ENCODE measurements at places on chromosomes 6 and 20.

- DNase-seq, result no peak
Measured at GRCh38 chr6:166877906-166878305, 78.4 kb downstream of the RNASET2 start.

GRCh38 chr6:52423448-52423847, 3.3 kb downstream of the EFHC1 start:
- DNase-seq, result no peak

DNA sequence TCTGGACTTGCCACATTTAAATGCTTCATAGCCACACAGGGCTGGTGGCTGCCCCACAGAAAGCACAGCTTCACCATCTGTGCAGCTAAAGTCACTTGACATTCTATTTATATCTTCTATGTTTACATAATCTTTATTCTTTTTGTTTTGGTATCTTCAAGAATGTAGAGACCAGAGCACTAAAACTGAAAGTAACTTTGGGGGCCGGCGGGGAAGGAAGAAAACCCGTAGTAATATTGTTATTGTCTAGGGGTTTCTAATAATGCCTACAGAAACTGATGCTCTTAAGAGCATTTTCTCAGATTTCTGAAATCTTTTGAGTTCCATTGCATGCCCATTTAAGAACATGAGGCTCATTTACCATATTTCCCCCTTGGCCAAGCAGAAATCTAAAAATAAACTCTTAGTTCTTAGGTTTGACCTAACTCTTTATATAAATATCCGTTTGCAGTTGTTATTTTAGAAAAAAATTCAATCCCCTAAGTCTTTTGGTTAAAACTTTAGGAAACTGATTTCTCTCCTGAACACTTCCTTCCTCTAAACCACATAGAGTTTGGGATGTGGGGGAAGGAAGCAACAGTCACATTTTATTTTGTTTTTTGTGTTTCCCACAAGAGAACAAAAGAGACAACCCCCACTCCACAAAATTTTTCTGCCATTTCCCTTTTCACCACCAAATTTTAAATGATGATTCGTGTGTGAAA, 207.6 kb downstream of the OGFRL1 start:
- DNase-seq, result no peak

DNA sequence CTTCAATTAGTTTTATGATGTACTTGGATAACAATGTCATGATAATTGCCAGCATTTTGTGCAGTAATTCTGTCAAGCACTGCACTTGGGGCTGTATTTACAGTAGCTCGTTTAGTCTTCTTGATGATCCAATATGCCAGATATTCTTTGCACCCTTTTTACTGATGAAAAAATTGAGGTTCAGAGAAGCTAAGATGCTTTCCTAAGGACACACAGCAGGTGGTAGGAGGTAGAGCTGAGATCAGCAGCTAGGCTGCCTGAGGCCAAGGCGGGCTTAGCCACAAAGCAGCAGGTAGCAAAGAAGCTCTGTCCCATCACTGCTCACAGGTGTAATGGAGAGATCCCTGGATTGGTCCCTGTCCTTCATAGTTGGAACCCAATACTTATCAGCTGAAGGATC, 33.3 kb downstream of the SUMO4 start:
- DNase-seq, result no peak

DNA sequence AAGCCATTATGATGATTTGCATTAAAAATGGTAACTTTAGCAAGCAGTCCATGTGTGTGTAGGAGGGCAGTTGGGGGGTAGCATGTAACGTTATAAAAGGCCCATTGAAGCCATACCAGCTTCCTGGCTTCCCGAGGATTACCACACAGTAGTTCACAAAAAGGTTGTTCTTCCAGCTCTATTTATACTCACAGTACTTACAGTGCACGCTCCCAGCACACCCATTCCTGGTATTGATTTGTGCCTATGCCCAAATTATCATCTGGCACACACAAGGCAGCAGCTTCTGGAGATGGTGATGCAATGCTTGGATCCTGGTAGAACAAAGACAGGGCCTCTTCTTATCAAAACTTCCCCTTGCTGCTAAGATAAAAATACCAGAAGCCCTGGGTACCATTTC, 436.8 kb downstream of the HAO1 start:
- no peak for DNase-seq
